ENCODE measurements at places on chromosomes 3 and 15. TPM values are rescaled to one million over a fixed set of nuclear protein-coding genes. Genes with fewer than 3 reads are reported as not detected.

DNA sequence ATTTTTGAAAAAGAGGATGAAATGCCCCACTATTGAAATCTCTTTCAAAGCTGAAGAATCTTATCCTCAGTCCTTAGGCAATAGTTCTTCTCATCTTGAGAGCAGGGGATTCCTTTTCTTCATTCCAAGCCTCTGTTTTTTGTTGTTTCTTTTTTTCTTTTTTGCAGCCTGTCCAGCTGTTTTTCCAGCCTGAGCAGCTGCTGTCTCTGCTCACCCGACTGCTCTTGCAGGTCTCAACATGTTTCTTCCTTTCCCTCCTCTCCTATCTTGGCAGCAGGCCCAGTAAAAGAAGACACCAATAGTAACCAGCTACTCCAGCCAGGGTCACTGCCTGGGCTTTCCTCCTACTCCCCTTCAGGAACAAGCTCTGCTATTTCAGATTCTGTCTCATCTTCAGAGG, 23.8 kb downstream of the MEX3B start:
- DNase-seq = no peak

The KBTBD12 gene
- not detected for total RNA-seq

GRCh38 chr15:73258271-73259108, 110.3 kb downstream of the HCN4 start:
- no peak for DNase-seq

GRCh38 chr3:142947352-142947751, 16.1 kb downstream of the PAQR9 start:
- no peak for DNase-seq

The CHRNA7 gene
- total RNA-seq = not detected

DNA sequence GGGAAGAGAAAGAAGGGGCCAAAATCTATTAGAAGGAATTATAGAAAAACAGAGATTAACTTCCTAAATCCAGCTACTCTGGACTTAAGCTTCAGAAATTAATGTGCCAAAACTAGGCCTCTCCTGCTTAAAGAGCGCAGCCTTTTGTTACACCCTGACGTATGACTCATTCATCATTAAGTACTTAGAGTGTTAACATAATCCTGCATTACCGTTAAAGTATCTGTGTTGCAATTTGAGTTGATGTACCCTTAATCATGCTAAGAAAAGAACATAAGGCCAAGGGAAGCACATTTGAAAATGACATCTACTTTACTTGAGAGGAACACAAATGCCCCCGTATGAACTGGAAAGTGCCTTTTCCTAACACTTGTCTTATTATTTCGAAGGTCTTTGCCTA, 7.9 kb downstream of the HTR3D start:
- no peak for DNase-seq

The GMPS gene
- total RNA-seq = 50.9 TPM

The PSMD2 gene
- 301 TPM for total RNA-seq

DNA sequence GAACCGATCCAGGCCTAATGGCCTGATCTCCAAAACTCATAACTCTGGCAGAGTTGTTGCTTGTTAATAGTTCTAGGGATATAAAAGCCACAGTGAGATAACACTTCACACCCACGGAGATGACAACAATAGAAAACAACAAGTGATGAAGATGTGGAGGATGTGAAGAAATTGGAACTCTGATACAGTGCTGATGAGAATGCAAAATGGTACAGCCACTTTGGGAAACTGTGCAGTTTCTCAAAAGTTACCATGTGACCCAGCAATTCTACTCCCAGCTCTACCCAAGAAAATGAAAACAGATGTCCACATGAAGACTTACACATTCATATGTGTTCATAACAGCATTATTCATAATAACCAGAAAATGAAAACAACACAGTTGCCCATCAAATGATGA, 3.8 kb downstream of the CMTM7 start:
- DNase-seq = no peak

- DNase-seq = no peak
These were observed 96.7 kb downstream of the AKAP13 start for GRCh38 chr15:85477061-85477460.

DNA sequence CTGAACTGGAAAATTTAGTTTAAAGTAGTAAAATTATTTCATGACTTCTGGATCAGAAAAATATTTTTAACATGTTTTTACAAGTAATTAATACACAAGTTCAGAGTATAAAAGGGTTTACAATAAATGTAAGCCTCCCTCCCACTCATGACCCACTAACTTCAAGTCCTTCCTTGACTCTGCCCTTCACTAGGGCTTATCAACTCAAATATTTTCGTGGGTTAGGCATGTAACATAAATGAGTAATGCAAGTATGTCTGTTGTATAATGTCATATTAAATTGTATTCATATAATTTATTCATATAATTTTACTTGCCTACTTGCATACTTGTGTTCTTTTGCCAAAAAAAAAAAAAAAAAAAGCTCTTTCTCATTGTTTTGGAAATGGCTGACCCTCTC, 3.4 kb upstream of the OPA1 start:
- no peak for DNase-seq

The LRTM1 gene
- total RNA-seq = not detected

- DNase-seq = no peak
These were observed 128.3 kb upstream of the SAMMSON start for GRCh38 chr3:69871251-69871650.

- DNase-seq = peak; percentile 59
These were observed 51.8 kb downstream of the IQSEC1 start for GRCh38 chr3:13021141-13022114.

GRCh38 chr3:106643684-106644161, 733.5 kb upstream of the CCDC54 start:
- no peak for DNase-seq

The GOLGA6L4 gene
- 0.15 TPM for total RNA-seq

The TLR9 gene
- 26.5 TPM for total RNA-seq

Measured in Karpas-422 (cell line).